ENCODE measurements at places on chromosomes 2 and 18.

DNA sequence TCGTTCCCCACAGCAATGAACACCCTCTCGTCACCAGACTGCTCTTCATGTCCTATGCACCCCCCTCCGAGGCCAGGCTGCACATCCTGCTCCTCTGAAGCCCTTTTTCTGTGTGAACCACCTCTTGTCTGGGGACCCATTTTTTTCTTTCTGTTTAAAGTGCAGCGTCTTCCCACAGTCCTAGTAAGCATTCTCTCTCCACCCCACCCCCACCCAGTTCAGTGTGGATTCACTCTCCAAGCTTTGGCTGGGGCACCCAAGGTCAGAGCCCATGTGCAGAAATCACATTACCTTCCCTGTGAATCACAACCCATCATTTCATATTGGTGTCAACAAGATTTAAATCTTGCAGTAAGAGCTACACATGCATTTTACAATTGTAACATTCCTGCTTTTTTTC, 26.4 kb upstream of the PKDCC start:
- DNase-seq: no peak

DNA sequence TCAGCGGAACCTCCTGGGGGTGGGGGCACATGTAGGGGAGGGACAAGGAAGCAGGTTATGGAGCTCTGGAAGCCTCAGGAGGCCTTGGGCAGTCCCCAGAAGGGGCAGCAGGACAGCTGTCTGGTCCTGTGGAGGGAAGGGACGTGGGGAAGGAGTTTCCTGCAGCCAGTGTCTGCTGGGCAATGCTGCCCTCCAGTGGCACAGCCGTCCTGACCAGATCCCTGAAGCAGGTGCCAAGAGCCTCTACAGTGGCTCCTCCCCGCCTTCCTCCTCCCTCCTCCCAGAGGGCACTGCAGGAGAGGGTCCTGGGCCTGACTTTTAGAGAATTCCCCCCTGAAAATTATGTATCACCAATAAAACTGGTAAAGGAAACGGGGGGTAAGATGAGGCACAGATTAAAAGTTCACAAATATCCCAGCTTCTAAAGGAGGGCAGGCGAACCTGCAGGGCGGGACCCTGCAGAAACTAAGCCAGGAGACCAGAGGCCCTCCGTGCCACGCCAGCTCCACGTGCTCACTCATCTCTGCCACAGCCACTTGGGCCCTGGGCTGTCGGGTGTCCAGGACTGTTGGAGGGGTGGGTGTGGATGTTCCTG, 258.5 kb downstream of the TWIST2 start:
- DNase-seq: peak; percentile 57

GRCh38 chr2:25586726-25587144, 86.6 kb downstream of the DTNB start:
- DNase-seq: no peak

DNA sequence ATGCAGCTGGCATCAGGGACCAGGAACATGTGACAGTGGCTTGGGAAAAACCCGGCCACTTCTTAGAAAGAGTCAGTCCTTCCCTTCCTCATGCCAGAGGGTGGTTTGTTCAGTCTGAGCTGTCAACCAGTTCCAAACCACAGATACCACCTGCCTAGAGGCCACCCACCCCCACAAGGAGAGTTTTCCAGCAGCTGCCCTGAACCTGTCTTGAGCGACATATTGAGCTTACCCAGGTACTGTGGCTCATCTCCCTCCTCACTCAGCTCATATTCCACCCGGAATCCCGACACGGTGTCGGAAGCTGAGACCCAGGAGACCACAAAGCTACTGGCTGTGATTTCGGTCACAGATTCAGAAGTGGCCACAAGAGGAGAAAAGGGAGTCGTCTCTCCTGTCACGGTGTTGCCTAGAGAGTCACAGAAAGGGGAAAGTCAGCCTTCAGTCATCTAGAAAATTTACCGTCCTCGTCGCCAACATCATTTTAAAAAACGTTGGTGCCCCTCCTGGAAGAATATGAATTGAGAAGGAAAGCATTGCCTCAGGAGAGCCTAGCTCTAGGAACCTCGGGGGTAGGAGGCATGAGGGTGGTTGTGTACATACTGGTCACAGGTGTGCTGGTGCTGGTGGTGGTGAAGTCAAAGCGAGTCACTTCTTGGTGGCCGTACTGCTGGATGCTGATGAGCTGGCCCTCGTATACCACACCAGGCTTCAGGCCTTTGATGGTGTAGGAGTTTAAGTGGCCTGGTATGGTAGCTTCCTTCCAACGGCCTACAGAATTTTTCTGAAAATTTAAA, 26.3 kb downstream of the FN1 start:
- DNase-seq: no peak

DNA sequence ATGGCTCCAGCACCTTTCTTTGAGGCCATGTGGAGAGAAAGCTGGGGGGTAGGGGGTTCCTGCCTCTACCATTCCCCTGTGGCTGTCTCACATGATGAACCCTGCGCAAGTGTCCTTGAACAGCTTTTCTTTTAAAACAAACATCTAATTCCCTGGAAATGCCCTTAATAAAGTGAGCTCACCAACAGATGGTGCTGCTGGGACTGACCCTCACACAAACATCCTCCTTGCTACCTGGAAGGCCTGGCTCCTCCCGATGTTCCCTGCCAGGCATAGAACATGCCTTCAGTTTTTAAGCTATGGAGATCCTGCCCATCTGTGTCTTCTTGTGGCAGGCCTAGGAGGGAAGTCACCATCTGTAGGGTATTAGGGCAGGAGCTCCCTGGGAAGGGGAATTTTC, 60.7 kb upstream of the GATA6 start:
- DNase-seq: no peak

GRCh38 chr2:13390676-13391075, 673.9 kb downstream of the TRIB2 start:
- no peak for DNase-seq

- DNase-seq: no peak
These were observed 167.6 kb downstream of the FAM210A start for GRCh38 chr18:13558790-13559189.
